ENCODE measurements at places on chromosomes 12 and 14.
A peak's percentile ranks its signal among the peaks of the same experiment; 100 is the strongest.

GRCh38 chr12:132354211-132354981 is 25.0 kb upstream of the GALNT9 start:
- DNase-seq = no peak

DNA sequence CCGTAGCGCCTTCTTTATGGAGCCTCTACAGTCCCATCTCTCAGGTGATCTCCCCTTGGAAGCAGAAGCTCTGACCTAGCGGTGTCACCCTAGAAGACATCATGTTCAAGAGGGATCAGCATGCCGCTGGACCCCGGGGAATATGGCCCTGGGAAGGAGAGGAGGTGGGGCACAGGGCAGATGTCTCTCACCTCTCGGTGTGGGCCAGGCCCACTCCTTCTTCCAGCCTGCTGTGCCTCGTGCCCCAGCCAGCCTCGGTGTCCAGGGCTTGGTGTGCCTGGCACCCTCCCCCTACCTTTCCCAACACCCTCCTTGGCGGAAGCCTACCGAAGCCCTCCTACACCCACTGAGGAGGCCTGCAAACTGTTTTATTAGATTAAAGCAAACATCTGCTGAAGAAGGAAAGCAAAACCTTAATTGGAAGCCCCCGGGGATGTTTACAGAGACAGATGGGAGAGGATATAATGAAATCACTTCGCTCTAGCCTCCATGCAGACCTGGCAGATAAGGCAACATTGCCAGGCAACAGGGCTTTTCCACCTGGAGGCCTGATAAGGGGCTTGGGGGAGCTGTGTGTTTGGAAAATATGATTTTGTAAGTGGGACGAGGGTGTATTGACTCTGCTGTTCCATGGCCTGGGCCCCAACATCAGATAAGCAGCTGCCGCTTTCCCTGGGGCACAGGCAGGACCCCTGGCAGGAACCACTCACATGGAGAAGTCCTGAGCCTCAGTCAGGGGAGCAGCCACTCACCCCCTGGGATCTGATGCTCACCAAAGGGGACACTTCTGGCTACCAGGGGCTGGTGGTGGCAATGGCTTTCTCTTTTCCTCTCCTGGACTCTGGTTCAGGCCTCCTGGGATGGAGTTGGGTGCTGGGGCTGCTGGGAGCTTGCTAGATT is 5.7 kb upstream of the CHGA start:
- DNase-seq = no peak

GRCh38 chr12:119835068-119835467 is 42.1 kb downstream of the CIT start:
- no peak for DNase-seq

DNA sequence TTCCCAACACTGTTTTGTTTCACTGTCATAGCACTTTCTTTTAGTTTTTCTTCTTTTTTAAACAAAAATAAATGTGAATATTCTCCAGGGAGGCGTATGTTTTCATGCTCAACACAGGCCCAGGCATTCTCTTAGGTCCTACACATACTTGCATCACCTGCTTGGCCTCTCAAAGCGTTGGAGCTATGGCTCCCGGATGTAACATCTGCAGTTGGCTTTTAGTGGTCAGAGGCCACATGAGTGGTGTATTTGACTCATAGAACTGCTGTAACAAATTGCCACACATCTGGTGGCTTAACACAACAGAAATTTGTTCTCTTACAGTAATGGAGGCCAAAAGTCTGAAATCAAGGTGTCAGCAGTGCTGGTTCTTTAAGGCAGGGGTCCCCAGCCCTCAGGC is 44.6 kb upstream of the VRK1 start:
- no peak for DNase-seq

DNA sequence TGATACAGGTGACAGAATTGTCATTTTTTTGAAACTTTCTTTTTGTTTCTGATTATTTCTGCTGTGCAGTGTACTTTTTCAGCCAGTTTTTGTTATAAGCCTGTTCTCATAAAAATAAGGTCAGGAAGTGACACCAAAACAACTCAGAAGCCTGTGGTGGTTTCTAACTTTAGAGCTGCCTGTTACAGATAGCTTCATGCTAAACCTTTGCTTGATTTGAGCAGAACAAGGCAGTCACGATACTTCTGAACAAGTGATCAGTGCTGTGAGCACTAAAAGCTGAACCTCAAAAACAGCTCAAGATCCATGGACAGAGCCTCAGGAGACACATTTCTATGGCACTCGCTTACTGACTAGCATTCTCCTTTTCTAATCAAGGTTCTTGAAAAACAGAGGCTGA is 82.0 kb downstream of the PRKCH start:
- DNase-seq = no peak

DNA sequence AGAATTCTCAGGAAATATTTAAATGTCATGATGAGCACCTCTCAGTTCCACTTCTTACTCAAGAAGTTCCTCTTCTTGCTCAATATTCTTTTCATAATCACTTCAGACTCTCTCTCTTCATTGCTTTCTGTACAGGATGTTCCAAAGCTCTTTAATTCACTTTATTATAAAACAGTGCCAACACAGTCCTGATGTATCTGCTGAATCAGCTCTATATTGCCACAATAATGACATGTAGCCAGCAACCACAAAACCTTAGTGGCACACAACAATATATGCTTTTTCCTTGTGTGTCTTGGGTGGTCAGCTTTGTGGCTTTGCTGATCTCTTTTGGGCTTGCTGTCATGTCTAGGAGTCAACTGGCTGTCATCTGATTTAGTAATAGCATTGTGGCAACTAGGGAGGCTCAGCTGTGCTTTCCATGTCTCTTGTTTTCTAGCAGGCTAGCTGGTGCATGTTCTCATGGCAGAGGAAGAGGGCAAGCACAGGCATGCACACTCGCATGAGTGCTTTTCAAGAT is 52.8 kb upstream of the SLC2A13 start:
- no peak for DNase-seq

DNA sequence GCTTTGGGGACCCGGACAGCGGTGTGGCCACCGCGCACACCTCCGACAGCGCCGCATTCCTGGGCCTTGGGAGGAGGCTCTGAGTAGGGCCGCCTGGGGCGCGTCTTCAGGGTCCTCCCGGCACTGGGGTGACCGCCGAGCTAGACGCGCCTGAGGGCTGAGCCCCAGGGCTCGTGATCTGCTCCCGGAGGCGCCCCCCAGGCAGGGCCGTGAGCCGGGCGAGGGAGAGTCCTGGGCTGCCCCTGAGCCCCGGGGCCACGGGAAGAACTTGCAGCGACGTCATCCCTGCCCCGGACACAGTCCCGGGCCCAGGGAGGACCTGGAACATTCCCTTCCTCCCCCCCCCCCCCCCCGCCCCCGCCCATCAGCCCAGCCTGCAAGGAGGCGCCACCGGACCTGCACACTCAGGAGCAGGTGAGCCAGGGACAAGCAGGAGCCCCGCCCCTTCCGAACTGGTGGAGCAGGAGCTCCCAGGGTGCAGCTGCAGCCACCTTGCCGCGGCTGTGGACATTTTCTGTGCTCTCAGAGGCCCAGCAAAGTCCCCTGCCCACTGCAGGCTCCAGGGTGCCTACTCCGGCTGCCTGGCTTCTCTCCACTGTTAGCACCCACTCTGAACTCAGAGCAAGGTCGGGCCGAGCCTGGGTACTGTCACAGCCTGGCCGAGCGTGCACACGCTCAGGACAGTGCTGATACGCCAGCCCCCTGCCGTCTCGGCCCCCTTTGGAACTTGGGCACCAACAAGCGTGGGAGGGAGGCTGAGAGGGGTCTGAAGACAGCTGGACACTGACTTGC is 50.7 kb downstream of the A2M start:
- DNase-seq = peak; percentile 21

- peak; percentile 9 for DNase-seq
These were observed 916 bp upstream of the CHPT1 start for GRCh38 chr12:101696251-101697196.

- no peak for DNase-seq
These were observed 16.9 kb downstream of the LRRK2 start for GRCh38 chr12:40241741-40242140.

GRCh38 chr14:24679248-24679961 is 45.4 kb upstream of the GZMB start:
- no peak for DNase-seq

GRCh38 chr12:15050659-15051058 is 77.8 kb downstream of the PDE6H start:
- DNase-seq = no peak

DNA sequence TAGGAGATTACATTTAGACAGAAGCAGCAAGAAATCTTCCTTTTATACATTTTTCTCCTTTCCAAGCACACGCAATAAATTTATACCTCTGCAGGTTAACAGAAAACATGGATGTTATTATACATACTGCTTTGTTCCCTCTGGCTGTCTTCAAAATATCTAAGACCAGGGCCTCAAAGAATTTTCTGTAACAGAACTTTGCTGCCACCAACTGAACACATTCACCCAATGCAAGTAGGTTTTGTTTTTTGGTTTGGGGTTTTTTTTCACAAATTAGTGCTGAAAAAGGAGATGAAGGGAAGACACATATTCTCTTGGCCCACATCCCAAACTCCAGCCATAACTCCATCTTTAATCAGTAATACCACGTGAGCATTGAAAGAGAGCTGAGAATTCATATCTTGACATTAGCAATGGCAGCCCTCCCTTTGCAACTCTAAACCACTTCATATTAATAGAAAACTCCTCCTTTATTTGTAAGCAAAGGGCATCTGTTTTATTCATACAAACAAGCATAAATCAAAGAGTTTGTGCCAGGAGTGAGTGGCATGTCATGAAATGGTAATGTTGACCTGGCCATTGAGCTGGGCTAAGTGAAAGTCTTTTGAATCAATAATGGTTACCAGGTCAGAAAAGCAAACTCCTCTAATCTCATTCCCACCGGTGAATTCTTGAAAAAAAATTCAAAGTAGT is 150.8 kb upstream of the FSCB start:
- no peak for DNase-seq

DNA sequence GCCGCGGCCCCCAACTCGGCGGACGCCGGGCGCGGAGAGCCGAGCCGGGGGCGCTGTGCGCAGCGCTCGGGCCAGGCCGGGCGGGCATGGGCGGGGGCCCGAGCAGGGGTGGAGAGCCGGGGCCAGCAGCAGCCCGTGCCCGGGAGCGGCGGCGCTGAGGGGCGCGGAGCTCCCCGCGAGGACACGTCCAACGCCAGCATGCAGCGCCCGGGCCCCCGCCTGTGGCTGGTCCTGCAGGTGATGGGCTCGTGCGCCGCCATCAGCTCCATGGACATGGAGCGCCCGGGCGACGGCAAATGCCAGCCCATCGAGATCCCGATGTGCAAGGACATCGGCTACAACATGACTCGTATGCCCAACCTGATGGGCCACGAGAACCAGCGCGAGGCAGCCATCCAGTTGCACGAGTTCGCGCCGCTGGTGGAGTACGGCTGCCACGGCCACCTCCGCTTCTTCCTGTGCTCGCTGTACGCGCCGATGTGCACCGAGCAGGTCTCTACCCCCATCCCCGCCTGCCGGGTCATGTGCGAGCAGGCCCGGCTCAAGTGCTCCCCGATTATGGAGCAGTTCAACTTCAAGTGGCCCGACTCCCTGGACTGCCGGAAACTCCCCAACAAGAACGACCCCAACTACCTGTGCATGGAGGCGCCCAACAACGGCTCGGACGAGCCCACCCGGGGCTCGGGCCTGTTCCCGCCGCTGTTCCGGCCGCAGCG is 639 bp downstream of the FZD10 start:
- DNase-seq = peak; percentile 11

- no peak for DNase-seq
These were observed 2.0 kb downstream of the PELI2 start for GRCh38 chr14:56120091-56120691.

- no peak for DNase-seq
These were observed 10.2 kb downstream of the TNFAIP2 start for GRCh38 chr14:103133210-103134140.

GRCh38 chr12:89369166-89369565 is 16.9 kb upstream of the DUSP6 start:
- no peak for DNase-seq

DNA sequence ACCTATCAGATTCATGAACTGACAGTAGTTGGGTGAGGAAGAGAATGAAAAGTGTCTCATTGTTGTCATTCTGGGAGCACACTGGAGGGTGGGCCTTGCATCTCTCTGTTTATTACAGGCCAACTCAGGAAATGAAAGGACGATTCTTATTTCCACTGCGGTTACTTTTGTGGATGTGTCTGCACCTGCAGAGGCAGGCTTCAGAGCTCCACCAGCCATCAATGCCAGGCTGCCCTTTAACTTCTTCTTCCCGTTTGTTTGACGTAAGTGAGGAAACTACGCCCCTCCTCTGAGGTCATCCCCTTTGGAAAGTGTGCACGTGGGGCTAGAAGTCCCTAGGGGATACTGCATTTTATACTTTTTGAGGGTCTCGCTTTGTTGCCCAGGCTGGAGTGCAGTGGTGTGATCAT is 33.7 kb downstream of the TCTN1 start:
- no peak for DNase-seq

GRCh38 chr14:102590667-102591099 is 1.8 kb upstream of the RCOR1 start:
- DNase-seq = no peak

DNA sequence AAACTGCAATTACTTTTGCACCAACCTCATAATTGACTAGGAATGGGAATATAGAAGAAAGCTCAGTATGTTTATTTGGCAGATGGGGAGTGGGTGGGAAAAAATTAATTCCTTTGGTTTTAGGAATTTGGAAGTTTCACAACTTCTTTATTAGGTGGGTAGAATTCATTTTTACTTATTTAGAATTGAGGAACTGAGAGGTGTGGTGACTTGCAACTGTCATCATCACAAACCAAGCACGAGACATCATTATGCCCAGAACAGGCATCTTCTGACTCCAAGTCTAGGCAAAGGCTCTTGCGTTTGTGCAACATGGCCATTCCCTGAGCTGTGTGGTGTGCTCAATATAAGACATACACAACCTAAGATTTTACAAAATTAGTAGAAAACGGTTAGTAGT is 380.0 kb downstream of the ATP23 start:
- no peak for DNase-seq

- no peak for DNase-seq
These were observed 4.5 kb downstream of the GRIN2B start for GRCh38 chr12:13976880-13977279.

DNA sequence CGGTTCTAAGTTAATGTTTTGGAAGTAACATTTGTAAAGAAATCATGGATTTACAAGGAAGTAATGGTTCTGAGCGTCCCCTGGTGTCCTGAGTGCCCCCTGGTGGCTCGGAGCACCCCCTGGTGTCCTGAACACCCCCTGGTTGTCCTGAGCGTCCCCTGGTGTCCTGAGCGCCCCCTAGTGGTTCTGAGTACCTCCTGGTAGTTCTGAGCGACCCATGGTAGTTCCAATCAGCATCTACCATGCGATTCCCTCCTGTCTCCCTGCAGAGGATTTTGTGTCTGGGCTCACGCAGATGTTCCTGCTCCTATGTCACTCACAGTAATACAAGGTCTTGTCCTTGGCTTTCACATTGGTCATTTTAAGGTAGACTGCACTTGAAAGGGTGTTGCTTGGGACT is 1352.9 kb downstream of the TMEM121 start:
- DNase-seq = peak; percentile 83

GRCh38 chr12:48695859-48696258 is 13.8 kb upstream of the KANSL2 start:
- DNase-seq = no peak
